NCI-H1105 treated with DMSO at 0.1 percent for 48 hours (cell line): ENCODE measurements at places on chromosomes 12 and 14.

- DNase-seq: no peak
These were observed 319.3 kb upstream of the NOVA1 start for GRCh38 chr14:26917086-26917485.

DNA sequence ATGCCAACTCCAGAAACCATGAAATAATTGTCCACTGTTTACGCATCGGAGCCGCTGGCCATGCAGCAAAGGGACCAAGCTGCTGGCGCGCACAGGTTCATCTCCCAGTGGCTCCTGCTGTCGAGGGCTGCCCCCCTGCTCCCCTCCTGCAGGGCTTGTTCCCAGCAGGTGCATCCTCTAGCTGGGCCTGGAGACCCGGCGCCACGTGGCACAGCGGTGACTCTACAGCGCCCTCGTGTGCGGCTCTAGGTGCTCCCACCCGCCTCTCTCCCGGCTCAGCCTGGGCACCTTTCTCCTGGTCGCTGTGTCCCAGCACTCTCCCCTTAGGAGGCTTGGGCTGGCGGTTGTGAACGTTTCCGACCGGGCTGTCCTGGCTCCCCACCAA, 37.5 kb upstream of the INF2 start:
- DNase-seq: no peak

- DNase-seq: no peak
These were observed 47.3 kb downstream of the RPS29 start for GRCh38 chr14:49538852-49539251.

DNA sequence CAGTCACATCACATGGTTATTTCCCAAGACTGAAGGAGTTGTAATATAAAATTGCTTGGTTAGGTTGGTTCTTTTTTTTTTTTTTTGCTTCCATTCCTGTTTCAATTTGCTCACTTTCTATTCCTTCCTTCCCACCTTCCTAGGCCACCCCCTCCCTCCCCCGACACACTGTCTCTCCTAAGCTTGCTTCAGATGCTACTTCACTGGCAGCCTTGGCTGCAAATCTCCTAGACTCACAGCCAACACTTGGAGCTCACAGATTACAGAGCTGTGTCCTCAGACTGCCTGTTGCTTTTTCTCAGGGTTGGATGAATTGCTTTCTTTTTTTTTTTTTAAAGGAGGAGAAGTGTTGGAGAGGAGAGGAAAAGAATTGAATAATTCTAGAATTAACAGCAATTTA, 77.3 kb upstream of the GRIN2B start:
- DNase-seq: no peak

GRCh38 chr12:104360983-104361707, 57.6 kb downstream of the EID3 start:
- DNase-seq: no peak

DNA sequence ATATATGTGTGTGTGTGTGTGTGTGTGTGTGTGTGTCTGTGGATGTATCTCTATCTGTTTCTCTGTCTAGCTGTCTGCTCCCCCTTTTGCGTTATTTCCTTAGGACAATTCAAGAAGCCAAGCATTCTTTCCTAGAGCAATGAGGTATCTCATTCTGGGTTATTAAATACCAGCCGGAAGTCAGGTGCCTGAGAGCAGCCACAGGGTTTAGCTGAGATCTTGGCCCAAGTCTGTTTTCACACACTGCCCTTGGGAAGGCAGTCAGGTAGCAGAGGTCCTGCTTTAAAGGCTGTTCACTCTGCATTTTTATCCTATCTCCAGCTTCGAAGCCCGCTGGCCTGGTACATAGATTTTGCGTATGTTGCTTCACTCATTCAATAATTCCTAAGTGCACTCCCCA, 76.8 kb downstream of the TSPAN9 start:
- no peak for DNase-seq

DNA sequence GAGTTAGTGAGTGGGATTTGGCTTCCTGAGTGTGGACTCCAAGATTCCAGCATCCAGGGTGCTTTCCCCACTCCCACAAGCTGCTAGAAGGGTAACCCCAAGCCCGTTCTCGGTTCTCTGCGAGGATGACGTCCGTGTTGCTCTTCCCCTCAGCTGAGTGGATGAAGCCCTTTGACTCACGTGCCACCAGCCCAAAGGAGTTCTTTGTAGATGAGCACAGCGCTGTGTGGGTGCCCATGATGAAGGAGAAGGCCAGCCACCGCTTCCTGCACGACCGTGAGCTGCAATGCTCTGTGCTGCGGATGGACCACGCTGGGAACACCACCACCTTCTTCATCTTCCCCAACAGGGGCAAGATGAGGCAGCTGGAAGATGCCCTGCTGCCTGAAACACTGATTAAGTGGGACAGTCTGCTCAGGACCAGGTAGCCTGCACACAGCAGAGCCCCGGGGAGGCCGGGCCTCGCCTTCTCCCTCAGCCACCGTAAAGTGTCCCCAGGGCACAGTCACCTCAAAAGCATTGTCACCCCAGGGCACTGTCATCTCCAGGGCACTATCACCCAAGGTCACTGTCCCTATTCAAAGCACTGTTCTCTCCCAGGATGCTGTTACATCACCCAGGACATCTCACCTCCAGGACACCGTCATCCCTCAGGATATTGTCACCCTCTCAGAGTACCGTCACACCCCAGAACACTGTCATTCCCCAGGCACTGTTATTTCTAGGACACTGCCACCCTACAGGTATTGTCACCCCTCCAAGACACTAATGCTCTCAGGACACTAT, 31.3 kb downstream of the SERPINA3 start:
- DNase-seq: no peak

- no peak for DNase-seq
These were observed 118.0 kb upstream of the G2E3 start for GRCh38 chr14:30440961-30441360.

GRCh38 chr12:38102197-38102596, 214.4 kb upstream of the ALG10B start:
- no peak for DNase-seq

DNA sequence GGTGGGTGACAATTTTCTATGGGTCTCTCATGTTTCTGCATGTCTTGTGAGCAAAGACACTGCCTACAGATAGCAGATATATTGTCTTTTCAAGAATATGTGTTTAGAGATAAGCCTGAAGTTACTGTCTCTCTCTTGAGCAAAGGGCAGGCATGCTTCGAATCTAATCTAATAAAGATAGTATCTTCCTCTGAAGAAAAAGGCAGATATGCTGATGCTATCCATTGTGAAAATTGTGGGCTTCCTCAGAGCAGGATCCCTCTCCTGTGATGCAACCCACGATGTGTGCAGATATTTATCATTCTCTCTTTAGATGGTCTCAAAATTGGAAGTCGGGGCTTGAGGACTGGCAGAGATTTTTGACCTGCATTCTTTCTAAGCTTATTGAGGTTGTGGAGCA, 187.0 kb downstream of the DACT1 start:
- DNase-seq: no peak

- DNase-seq: no peak
These were observed 7.5 kb upstream of the FOXG1 start for GRCh38 chr14:28758885-28759652.

DNA sequence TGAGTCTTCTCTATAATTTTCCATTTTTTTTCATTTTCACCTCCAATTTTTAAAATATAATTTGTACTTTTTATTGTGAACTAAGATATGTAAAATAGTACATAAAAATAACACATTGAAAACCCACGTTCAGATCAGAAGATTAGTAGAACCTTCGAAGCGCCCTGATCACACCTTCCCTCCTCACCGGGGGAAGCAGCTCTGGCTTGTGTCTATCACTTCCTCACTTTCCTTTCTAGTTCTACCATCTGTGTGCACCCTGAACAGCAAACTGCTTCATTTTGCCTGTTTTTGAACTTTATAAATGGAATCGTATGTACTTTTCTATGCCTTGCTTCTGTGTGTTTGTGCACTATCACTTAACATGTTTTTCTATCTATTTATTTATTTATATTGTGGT, 11.8 kb upstream of the CD27 start:
- no peak for DNase-seq

- DNase-seq: no peak
These were observed 44.1 kb downstream of the PRIMA1 start for GRCh38 chr14:93744176-93744575.

DNA sequence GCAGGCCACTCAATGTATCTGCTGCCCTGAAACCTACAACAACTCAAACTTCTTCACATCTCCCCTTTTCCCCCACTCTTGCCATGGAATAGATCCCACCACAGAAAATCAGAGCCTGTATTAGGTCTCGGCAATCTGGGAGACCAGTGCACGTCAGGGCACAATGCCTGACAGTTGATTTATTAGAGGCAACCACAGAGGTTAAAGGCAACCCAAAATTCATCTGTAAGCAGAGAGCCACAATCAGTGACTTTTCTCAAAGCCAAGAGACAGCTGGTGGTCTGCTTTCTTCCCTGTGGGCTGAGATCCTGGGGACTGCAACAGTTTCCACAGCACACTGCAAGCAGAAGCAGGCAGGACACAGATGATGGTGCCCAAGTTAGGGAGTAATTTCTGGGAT, 169.0 kb upstream of the NTF3 start:
- DNase-seq: no peak
